ENCODE measurements at places on chromosomes 7 and 10.
A peak's percentile ranks its signal among the peaks of the same experiment; 100 is the strongest.

DNA sequence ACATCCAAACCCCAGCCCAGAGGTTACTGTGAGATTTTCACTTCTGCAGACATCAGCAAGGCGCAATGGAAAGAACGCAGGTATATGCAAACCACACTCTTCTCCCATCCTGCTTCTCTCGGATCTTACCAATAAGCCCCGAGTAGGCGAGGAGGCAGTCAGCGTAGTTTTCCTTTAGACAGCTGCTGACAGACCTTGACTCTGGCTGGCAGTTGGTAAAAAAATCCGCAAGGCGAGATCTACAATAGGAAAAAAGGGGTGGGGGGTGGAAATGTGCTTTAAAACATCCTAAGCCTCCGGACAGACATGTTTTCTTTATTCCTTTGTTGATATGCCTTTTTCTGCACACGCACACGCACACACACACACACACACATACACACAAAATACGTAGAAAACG is 176.5 kb downstream of the GFRA1 start:
- no peak for DNase-seq

DNA sequence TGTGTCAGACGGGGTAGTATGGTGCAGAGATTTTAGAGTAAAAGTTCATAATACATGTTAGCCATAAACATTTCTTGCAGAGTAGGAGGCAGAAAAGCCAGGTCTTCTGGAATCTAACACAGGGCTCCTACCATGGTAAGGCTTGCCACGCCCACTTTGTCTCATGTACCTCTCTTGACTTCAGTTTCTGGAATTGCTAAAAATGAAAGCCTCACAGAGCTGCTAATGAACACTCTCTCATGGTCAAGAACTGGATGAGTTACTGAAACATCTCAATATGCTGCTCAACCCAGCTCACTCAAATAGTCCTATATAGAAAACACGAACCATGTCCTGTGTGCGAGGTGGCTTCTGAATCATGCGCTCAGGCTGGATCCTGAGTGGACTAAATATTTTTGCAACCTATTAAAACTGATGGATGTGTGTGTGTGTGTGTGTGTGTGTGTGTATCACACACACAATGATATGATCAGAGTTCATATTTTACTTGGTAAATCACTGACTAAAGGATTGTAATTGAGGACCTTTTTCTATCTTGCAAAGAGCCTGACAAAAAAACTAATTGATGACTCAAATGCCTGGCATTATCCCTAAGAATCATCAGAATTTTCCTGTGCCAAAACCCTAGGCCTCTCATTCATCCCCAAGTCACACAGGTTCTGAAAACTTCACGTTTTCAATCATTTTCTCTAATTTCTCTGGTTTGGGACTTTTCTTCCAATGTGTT is 1306.6 kb downstream of the XPNPEP1 start:
- no peak for DNase-seq

DNA sequence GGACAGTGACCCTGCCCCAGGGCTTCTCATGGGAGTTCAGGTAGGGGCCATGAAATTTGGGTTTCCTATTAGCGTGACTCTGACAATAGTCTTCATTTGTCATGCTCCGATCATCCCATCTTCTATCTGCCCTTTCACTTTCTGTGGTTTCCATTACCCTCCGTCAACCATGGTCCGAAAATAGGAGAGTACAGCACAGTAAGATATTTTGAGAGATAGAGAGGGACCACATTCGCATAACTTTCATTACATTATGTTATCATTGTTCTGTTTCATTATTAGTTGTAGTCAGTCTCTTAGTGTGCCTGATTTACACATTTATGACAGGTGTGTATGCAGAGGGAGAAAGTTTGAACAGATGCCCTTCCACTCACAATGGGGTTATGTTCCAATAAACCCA is 649.2 kb downstream of the SDK1 start:
- no peak for DNase-seq

GRCh38 chr7:32588657-32589056 is 93.4 kb downstream of the AVL9 start:
- no peak for DNase-seq

DNA sequence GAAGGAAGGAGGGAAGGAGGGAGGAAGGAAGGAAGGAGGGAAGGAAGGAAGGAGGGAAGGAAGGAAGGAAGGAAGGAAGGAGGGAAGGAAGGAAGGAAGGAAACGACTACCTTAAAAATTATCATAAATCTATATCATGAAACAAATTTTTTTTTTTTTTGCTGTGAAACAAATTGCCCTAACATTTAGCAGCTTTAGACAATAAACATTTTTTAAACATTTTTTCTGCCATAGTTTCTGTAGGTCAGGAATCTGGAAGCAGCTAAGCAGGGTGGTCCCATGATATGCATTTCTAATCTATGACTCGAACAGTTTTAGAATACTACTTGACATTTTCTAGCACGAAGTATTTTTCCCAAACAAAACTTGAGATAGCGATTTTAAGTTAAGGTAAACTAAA is 42.9 kb upstream of the TSPAN13 start:
- DNase-seq = no peak

DNA sequence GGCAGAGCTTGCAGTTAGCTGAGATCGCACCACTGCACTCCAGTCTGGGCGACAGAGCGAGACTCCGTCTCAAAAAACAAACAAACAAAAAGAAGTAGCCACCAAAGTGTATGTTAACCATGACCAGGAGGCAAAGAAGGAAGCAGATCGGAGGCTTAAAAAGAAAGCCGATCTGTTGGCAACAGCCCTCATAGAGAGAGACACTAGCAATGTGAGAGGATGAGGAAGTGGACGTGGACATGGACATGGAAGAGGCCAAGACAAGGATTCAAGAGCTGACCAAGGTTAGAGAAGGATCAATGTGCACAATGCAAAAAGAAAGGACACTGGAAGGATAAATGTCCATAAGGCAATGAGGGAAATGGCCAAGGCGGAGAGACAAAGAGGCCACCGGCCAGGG is 14.9 kb upstream of the ADCK2 start:
- no peak for DNase-seq

GRCh38 chr7:93968911-93969620 is 35.1 kb downstream of the BET1 start:
- no peak for DNase-seq

DNA sequence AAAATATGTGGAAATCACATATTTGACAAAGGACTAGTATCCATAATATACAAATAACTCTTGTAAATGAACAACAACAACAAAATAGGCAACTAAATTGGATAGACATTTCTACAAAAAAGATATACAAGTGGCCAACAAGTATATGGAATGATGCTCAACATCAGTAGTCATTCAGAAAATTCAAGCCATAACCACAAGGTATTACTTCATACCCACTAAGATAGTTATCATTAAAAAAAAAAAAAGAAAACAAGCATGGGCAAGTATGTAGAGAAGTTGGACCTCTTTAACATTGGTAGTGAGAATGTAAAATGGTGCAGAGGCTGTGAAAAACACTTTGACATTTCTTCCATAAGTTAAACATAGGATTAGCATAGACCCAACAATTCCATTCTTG is 80.8 kb downstream of the CYP26A1 start:
- no peak for DNase-seq

GRCh38 chr7:39094731-39095130 is 117.0 kb downstream of the POU6F2 start:
- DNase-seq = no peak

GRCh38 chr10:129101232-129101980 is 365.6 kb upstream of the MGMT start:
- peak; percentile 62 for DNase-seq

GRCh38 chr7:51869452-51869851 is 552.8 kb upstream of the COBL start:
- no peak for DNase-seq

DNA sequence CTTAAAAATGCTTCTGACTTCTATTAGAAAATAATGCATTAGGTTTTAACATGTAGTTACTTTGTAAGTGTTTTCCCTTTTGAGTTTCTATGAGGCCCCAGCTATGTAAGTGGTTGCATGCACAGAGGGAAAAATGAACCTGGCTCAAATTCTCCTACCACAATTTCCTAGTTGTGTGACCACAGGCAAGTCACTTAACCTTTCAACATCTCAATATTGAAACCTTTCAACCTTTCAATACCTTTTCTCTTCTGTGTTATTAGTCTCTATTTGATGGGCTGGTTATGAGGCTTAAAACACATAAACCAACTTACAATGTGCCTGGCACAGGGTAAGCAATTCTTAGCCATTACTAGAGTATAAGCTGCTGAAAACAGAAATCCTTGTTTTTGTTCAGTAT is 203.0 kb downstream of the KCND2 start:
- no peak for DNase-seq

DNA sequence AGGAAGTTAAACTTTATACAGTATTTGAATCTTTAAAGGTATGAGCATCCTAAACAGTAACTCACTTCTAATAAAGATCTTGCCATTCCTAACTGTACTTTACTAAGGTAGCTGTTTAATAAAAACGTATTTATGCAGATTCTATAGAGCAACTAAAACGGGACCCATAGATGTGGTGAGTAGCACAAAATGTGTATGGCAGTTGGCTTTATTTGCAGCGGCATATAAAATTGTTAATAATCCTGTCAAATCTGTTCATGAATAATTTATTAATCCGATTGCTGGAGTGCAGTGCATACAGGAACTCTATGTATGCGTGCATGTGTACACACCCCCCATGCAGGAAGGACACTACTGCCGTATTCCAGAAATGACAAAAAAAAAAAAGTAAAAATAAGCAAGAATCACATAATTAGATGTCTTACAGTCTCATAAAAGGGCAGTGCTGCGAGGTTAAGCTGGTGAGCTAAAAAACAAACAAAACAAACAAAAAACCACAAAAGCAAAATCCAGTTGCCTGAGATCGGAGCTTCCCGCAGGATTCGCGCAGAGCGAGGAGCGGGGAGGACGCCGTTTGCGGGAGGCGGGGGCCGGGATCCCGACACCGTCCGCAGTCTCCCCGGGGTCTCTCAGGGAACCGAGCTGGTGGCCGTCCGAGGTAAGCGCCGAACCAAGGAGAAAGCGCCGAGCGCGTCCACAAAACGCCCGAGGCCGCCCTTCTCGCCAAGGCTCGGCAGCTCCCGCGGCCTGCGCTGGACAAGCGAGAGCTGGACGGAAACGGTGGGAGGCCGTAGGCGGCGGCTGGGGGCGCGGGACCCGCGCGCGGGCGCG is 518 bp upstream of the COMMD3 start:
- peak; percentile 53 for DNase-seq

- no peak for DNase-seq
Measured at GRCh38 chr7:147775516-147776284, 814.9 kb upstream of the C7orf33 start.

- no peak for DNase-seq
Measured at GRCh38 chr7:25067726-25068501, 57.1 kb downstream of the CYCS start.

DNA sequence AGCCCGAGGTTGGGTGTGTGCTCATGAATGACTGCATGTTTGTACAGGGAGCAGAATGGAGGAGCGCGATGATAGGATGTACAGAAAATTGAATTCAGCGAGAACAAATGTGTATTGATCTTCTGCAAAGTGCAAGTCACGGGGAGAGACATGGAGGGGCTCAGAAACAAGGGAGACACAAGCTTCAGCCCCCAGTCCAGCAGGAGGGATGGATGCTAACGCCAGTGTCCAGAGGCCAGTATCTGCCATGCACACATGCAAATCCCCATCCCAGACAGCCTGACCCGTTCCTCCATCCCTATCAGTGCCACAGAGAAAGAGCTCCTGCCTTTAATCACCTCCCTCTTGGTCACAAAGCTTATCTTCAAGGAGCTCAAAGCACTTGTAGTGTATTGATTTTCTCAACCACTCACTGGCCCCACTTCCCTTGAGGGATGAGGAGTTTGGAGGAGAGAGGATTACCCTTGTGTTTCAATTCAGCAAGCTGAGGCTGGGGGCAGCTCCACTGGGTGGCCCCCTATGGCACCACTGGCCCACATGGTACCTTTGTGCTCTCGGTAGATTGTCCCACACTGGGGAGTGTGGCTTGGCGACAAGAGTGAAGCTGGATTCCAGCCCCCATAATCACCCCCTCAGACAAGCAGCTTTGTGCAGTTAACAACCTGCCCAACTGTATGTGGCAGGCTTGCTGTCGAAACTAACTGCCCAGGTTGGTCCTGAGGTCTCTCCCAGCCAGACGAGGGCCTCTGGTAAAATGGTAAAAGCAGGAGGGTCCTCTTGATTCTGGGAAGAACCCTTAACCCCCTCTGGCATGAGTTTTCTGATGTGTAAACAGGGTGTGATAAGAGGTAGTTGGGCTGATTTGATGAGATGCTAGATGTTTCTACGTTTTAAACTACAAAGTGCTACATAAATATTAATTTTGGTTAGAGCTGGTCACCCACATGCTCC is 151.6 kb upstream of the UNC5B start:
- no peak for DNase-seq

DNA sequence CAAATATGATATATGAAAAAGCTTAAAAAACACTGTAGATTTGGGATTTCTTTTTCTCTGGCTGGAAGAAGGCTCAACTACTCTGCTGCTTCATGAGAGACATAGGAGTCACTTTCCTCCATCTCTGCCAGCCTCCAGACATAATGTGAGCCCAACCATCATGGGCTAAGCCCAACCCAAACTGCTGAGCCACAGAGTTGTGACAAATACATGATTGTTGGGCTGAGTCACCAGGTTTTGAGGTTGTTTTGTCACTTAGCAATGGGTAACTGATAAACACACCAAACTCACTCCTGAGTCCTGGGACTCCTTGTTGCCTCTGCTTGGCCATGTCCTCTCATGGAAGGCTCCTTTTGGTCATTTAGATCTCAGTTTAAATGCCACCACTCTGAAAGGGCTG is 381.8 kb upstream of the FZD8 start:
- DNase-seq = no peak

DNA sequence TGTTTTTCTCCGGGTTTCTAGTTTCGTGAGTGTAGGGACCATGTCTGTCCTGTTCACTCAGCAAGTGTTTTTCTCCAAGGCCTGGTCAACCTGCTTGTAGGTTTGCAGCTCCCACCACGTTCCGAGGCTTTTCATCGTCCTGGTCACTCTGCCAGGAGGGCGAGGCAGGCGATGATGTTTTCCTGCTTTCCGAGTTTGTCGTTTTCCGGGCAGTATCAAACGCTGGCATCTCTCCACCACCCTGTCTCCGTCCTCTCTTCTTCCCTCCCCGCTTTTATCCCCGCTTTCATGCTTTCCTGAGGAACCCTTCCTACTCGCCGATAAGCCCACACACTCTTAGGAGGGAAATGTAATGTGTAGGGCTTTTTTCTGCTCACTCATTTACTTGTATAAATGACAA is 11.2 kb downstream of the IQCE start:
- DNase-seq = no peak

DNA sequence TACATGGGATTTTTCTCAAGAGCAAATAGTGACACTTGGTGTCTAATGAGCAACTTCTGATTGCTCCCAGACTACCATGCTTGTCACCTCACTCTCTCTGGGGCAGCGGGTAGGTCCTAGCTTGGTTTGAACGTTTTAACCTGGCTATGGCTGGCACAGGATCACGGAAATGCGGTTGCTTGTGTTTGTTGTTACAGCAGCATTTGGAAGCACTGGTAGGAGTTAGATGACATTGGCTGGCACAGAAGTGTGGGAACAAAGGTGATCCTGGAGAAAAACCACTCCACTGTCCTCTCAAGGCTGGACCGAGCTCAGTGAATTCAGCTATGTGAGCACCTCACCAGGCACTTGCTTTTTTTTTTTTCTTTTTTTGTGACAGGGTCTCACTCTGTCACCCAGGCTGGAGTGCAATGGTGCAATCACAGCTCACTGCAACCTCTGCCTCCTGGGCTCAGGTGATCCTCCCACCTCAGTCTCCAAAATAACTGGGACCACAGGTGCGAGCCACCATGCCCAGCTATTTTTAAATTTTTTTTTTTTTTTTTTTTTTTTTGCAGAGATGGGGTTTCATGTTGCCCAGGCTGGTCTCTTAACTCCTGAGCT is 3.5 kb upstream of the PFKFB3 start:
- no peak for DNase-seq

Data from common myeloid progenitor, CD34-positive (primary cell).